ENCODE measurements at places on chromosomes 16 and 17.

DNA sequence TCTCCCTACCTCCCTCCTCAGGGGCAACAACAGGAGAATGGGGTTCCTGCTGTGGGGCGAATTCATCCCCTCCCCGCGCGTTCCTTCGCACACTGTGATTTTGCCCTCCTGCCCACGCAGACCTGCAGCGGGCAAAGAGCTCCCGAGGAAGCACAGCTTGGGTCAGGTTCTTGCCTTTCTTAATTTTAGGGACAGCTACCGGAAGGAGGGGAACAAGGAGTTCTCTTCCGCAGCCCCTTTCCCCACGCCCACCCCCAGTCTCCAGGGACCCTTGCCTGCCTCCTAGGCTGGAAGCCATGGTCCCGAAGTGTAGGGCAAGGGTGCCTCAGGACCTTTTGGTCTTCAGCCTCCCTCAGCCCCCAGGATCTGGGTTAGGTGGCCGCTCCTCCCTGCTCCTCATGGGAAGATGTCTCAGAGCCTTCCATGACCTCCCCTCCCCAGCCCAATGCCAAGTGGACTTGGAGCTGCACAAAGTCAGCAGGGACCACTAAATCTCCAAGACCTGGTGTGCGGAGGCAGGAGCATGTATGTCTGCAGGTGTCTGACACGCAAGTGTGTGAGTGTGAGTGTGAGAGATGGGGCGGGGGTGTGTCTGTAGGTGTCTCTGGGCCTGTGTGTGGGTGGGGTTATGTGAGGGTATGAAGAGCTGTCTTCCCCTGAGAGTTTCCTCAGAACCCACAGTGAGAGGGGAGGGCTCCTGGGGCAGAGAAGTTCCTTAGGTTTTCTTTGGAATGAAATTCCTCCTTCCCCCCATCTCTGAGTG, 5.9 kb upstream of the LASP1NB start:
- DNase-seq: no peak

DNA sequence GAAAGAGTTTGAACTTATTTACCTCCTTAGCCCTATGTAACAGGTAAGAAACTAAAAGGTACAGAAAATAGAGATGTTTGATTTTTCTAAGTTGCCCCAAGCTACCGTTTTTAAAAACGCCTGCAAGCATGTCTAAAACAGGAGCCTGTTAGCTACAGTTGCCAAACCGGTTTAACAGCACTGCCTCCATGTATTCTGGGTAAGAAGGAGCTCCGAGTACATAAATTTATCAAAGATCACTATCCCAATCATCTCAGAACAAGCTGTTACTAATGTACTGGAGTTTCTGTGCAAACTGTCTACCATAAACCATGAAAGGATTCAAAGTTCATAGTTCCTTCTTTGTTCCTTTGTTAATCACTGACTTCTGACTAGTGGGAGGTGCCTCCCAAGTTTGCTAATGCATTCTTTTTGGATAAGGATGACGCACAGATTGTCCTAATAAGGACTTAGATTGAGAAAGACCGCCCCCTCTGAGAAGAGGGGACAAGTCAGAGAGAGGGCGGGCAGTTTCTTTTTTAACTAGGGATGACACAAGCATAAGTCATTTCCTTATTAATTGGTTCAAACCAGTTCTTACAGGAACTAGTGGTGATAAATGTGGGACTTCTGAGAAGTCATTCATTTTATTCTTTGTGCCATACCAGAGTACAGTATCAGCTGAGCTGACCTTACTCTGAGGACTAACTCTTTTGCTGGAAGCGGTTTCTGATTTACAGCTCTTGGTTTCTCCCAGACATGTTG, 55.3 kb downstream of the TUBD1 start:
- peak; percentile 75 for DNase-seq

DNA sequence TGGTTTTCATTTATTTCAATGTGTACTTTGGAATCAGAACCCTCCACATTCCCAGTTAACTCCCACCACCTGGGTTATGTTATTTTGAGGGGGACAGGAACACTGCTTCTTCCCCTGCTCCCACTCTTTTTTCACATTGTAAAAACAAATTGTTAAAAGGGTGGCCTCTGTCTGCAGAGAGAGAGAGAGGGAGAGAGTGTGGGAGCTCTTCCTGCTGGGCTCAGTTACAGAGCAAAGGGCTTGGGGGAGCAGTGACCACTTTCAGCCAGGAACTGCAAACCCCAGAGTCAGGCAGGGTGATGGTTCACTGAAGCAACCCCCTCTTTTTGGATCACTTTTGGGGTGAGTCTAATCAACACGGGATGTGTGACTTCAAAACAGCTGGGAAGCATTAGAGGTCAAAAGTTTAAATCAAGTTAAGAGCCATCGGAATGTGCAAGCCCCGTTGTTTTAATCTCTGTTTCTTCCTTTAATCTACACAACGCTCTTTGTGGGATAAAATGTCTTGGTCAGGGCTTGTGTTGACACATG, 577.0 kb upstream of the CDH11 start:
- no peak for DNase-seq

DNA sequence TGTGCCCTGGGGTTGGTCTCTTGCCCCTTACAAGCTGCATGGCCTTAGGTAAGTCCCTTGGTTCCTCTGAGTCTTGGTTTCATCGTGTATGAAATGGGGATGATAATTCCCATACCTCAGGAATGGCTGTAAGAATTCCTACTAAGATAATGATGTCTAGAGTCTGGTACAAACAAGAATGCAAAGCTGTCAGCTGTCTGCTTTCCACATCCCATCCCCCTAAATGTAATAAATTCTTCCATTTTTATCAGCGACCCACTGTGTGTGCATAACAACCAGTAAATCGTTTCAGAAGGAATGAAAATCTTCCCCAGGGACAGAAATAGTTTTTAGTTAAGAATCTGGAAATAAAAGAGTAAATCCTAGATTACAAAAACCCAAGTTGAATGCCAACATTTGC, 95.4 kb downstream of the CPPED1 start:
- DNase-seq: no peak

DNA sequence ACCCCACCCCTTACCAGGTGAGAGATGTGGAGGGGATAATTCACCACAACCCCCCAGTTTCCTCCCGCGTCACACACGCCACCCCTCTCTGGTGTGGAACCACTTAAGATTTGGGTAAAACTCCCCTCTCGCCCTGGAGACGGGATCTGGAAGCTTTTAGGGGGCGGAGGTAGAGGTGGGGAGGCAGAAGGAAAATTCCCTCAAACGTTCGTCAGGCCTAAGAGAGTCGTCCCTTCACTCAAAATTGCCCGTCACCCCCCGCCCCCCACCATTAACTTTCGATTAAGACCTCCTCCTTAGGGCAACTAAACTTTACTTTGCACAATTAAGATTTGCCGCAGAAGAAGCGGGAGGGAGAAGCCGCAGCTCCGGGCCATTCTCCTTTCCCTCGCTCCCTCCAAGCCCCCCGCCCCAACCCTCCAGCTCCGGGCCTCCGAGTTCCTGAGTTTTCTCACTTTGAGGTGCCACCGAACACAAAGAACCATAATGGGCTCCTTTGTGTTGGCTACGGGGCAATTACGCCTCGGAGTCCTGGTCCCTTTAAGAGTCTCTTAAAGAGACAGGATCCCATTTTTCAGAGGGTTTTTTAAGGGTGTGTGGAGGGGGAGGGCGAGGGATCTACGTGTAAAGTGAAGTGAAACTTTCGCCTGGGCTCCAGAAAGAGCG, 985 bp upstream of the FZD2 start:
- no peak for DNase-seq

- no peak for DNase-seq
These were observed 58.3 kb downstream of the NKD1 start for GRCh38 chr16:50606431-50607050.

DNA sequence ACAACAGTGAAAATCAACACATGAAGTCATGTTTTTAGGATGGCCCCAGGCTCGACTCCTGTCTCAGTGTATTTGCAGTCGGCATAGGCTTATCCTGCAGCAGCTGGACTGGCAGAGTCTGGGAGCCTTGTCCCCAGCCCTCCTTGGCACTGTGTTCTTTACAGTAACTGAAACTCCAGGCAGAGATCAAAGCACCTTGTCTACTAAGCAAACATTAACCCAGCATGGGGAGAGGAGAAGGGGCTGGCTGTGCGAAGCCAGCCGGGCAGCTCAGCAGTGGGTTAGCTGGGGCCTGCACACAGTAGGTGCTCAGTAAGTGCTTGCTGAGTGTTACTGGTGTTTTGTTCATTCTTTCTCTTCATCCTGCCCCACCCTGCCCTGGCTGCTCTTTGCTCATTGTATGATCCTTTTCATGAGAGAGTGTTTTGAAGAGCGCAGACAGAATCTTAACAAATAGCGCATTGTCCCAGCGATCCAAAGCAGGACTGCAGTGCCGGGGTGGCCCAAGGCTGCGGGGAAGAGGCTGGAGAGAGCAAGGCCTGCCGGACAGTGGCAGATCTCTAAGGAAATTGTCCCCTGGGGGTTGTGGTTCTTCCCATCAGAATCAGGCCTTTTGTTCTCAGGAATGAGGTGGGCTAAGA, 23.5 kb upstream of the ITGB4 start:
- DNase-seq: no peak
